ENCODE measurements at places on chromosomes 5 and 9. TPM values are rescaled to one million over a fixed set of nuclear protein-coding genes. Genes with fewer than 3 reads are reported as not detected.

GRCh38 chr9:10268531-10269485, 344.0 kb downstream of the PTPRD start:
- no peak for DNase-seq

DNA sequence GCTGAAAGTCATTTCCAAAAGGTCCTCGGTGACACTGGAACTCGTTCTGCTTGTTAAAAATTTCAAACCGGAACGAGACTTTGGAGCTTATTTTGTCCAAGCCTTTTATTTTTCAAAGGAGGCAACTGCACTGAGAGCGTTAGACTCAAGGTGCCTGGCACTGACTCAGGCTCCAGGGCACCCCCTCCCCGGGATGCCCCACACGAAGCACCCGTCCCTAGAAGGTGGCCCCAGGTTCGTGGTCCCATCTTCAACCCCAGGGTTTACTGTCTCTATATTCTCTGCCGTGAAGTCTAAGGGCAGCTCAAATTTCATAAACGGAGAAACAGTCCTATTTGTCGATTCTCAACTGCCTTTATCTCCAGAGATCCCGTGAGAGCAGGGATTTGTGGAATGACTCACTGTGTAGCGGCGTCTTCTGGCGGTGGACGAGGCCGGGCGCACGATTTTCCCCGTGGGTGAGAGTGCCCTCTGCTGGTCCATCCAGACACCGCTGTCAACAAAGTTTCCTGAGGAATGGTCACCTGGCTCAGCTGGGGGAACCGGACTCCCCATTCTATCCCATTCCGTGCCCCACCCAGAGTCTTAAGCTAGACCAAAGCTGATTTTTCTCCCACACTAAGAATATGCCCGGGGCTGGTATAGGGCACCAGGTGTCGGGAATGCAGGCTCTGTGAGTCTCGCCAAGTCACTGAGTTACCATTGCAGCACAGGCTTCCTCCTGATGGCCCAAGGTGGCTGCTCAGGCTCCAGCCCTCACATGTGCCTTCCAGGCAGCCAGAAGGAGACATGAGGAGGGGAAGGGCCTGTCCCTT, 27.1 kb upstream of the SLC6A19 start:
- DNase-seq = peak; percentile 67

- no peak for DNase-seq
These were observed 115.2 kb downstream of the ZDHHC21 start for GRCh38 chr9:14578030-14578429.

- no peak for DNase-seq
These were observed 33.3 kb downstream of the PUM3 start for GRCh38 chr9:2810420-2811075.

DNA sequence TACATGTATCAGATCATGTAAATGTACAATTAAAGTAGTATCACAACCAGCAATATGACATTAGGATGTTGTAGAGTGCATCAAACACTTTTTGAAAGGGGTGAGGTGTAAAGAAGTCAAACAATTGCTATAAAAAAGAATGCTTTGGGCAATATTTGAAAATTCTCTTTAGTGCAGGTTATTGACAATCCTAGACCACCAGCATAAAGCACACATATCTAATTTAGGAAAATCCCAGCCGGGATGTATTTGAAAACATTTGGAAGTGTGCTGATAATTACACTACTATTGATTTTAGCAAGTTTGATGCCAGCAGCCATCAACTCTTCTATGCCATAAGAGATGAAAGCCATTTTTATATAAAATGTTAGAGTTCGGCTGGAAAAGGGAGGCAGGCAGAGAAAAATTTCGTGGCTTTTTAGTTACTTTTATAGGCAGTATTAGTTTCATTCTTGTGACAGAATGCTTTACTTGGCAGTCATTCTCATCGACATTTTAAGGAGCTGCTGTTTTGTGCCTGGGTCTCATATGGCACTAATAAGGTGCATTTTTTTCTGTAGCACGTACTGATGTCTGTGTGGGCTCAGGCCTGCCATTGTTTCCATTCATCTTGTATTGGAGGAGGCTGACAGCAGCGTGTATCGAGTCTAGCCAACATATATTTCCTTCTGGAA, 285.7 kb downstream of the AOPEP start:
- DNase-seq = no peak

DNA sequence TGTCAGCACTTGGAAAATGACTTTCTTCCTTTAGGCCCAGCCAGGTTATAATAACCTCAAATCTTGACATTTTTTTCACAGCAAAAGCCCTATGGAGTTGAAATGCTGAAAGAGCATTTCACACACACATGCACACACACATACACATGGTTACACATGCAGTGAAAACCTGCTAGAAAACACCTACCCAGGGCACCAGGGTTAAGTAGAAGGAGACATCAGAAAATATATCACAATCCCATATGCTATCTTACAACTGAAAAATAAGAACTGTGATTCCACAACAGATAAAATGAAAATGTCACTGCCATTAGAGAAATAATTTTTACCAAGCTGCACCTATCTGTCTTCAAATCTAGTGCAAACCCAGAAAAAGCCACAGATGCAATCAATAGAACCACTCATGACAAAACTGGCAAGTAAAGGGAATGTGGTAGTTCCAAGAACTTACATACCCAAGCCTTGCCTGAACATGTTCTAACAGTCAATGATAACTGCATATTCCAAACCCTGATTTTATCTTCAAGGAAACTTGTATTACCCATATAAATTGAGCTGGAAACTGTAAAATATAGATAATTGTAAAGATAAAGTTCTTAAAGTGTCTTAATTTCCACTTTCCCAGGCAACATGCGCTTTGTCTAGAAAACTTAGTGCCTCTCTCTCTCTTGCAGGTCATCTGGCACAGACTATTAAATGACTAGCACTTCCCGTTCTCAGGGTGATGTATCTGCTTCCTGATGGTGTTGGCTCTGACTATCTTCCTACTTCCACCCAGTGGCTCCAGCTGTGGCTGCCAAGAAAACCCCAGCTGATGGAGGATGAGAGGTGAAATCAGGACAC, 250.2 kb upstream of the PTGER4 start:
- no peak for DNase-seq

- DNase-seq = no peak
These were observed 24.1 kb upstream of the CER1 start for GRCh38 chr9:14746626-14747025.

DNA sequence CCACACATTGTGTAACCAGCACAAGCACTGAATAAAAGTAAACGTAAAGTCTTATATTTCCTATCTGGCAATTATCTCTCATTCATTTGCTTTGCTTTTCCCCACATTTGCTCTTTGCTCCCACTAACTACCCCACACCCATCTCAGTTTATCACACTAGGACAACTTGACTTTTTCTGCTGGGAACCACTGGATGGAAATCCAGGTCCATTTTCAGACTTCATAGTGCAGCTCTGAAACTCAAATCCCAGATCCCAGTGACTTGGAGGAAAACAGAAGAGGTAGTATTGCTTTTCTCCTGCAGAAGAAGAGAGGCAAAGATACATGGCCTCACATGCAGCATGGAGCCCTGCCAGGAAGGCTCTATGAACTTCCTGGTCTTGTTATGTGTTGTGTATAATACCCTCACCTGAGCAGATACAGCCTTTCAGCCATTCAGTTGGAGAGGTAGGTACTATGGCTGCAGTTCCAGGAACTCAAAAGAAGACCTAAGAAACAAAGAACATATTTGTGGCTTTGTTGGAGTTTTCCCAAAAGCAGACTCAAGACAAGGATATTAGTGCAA, 90.0 kb upstream of the NIPBL start:
- no peak for DNase-seq

- no peak for DNase-seq
These were observed 77.7 kb downstream of the C9orf152 start for GRCh38 chr9:110130211-110130610.

Gene PKN3
- total RNA-seq = 11.1 TPM

Gene MARCOL
- not detected for total RNA-seq

Gene IDNK
- 7.8 TPM for total RNA-seq

Gene DROSHA
- 77.7 TPM for total RNA-seq

Gene TICAM2
- total RNA-seq = 2.8 TPM
